Germinal center (tissue), 1 donor: ENCODE measurements at places on chromosomes 5 and 9.

- no peak for DNase-seq
These were observed 245.7 kb upstream of the IRX1 start for GRCh38 chr5:3349704-3350565.

GRCh38 chr9:70949239-70949638 is 172.2 kb downstream of the TRPM3 start:
- DNase-seq: no peak

GRCh38 chr9:116236979-116237378 is 83.4 kb downstream of the PAPPA start:
- DNase-seq: no peak

DNA sequence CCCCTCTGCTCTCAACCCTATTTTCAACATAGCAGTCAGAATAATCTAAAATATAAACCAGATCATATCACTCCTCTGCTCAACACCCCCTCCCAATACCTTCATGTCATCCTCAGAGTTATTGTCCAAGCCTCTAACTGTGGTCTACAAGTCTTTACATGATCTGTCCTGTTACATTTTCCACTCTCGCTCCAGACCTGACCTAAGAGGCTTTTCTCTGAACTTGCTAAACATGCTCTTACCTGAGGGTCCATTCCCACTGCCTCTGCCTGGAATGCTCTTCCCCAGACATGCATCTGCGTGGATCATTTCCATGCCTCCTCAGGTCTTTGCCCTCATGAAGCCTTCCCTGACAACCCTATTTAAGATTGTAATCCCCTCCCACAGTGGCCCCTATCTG is 12.0 kb downstream of the NIPSNAP3B start:
- DNase-seq: no peak

DNA sequence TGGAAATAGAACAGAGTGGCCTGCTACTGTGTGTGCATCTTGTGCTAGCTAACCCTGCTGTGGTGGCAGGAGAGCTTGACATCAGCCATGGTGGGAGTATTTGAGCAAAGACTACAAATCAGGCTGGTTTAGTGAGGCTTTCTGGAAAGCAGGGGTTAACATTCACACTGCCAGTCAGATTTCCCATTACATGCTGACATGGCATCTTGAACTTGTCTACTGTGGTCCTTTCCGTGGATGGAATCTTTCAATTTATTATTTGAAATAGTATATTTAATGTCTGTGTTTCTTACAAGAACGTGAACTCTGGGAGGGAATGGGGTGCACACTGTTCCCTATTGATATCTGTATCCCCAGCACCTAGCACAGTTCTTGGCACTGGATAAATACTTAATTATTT is 60.8 kb downstream of the GCNT4 start:
- DNase-seq: no peak

- no peak for DNase-seq
These were observed 173.7 kb downstream of the CARTPT start for GRCh38 chr5:71892641-71893365.

GRCh38 chr9:130284690-130285089 is 19.1 kb downstream of the HMCN2 start:
- DNase-seq: no peak

- no peak for DNase-seq
These were observed 47.1 kb upstream of the COL15A1 start for GRCh38 chr9:98896632-98897031.

GRCh38 chr5:111782216-111782615 is 25.2 kb upstream of the NREP start:
- no peak for DNase-seq

- no peak for DNase-seq
These were observed 6.7 kb upstream of the PHF2 start for GRCh38 chr9:93569621-93570174.

GRCh38 chr5:7261049-7261448 is 134.9 kb upstream of the ADCY2 start:
- no peak for DNase-seq

- DNase-seq: no peak
These were observed 2.0 kb upstream of the CPEB4 start for GRCh38 chr5:173886150-173886549.

- DNase-seq: no peak
These were observed 77.3 kb downstream of the PALM2AKAP2 start for GRCh38 chr9:109857336-109857735.

DNA sequence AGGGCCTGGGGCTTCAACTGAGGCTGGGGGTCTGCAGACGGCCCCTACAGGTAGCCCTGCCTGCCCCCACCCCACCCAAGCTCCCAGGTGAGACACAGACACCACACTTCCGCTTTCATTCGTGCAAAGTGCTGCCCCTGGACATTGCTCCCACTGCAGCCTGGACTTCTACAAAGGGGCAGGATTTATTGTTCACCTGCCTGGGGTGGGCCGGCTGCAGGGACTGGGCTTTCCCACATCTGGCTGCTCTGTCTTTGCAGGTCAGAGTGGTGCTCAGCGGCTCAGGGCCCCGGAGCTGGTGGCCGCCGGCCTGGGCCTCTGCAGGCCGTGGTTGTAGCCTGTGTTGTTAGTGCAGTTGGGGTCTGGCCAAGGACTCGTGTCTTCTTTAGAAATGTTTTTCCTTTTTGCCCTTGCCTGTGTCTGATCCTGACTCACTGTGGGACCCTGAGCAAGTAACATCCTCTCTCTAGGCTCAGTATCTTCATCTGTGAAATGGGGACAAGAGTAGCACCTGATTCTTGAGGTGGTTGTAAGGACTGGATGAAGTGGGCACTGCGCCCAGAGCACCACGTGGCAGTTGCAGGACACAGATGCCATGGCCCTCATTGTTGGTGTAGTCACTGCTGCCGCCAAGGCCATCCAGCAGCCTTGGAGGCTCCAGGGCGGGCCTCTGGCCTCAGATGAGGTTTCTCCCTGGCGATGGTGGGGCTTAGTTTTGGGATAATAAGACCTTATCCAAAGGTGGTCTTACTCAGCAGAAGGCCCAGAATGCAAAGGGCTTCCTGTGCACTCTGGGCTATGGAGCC is 143.9 kb downstream of the CACNA1B start:
- DNase-seq: no peak

DNA sequence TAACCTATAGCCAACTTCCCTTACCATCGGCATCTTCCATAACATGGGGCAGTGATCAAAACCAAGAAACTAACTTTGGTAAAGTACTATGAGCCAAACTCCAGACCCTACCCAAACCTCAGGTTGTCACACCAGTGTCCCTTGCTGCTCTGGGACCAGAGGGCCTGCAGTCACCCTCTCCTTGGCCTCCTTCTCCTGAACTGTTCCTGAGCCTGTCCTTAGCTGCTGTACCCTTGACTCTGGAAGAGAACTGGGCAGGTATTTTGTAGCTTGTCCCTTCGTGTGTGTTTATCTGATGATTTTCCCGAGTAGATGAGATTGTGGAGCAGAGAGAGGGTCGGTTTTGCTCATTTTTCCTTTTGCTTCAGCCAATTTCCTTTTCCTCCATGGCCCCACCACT is 240.4 kb downstream of the SYK start:
- no peak for DNase-seq

DNA sequence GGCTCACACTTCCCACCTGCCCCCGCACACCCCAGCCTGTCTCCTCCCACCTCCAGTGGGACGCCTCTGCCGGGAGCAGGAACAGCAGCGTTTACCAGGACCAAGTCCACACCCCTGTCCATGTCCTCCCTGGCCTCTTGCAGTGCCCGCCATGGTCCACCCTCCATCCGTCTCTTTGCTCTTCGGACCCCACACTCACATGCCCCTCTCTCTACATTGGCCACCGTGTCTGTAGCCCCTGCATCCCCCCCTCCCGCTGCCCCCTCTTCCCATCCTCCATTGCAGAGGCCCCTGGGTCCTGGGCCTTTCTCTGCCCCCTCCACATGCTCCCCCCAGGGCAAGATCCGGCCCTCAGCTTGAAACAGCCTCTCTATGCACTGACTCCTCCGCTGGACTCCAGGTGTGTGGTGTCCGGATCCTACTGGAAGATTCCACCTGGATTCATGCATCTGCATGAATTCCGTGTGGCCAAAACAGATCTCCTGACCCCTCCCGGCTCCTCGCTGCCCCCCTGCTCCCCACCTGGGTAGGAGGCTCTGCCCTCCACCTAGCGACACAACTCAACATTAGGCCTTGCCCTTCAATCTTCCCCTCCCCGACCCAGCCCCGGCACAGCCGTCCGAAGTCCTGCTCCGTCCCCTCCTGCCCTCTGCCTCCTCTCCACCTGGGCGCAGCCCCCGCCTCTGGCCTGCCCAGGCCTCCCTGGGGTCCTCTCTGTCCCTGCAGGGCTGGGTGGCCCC is 168.5 kb downstream of the OLFM1 start:
- DNase-seq: no peak

GRCh38 chr9:99184475-99185347 is 37.0 kb downstream of the ALG2 start:
- DNase-seq: peak; percentile 79

GRCh38 chr9:70668751-70669150 is 254.3 kb upstream of the KLF9 start:
- no peak for DNase-seq

DNA sequence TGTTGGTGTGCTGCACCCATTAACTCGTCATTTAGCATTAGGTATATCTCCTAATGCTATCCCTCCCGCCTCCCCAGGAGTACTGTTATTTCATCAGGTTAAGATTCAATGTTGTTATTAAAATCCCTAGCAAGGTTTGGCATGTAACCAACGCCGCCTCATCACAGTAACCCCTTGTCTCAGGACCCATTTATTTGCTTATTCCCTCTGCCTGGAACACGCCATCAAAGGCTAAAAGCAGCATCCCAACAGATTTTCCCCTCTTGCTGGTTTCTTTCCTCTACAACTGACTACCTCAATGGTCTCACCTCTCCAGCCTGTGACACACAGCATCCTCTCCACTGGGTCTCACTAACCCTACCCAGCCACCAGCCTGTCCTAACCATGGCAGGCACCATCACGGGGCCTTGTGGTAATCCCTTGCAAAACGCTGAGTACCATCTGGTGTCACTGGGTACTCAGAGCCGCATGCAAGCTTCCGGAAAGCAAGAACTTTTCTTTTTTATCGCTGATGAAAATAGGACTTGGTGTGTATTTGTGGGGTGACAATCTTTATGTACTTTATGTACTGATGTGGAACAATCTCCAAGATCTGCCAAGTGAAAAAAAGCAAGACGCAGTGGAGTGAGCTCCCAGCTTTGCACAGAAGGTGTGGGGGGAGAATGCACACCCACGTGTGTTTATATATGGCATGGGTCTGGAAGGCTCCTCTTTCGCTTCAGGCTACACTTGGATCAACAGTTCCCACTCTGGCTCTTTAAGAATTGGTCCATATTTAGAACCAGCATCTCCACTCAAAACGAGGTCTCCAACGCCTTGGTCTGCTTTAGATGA is 6.1 kb downstream of the RPS14 start:
- no peak for DNase-seq

GRCh38 chr9:35163413-35163812 is 1.6 kb downstream of the UNC13B start:
- DNase-seq: no peak

- no peak for DNase-seq
These were observed 53.1 kb downstream of the C7 start for GRCh38 chr5:40962207-40962955.

GRCh38 chr9:128125580-128126354 is 1.8 kb downstream of the PTGES2 start:
- no peak for DNase-seq

- no peak for DNase-seq
These were observed 294.7 kb downstream of the ZSWIM6 start for GRCh38 chr5:61626639-61627282.

DNA sequence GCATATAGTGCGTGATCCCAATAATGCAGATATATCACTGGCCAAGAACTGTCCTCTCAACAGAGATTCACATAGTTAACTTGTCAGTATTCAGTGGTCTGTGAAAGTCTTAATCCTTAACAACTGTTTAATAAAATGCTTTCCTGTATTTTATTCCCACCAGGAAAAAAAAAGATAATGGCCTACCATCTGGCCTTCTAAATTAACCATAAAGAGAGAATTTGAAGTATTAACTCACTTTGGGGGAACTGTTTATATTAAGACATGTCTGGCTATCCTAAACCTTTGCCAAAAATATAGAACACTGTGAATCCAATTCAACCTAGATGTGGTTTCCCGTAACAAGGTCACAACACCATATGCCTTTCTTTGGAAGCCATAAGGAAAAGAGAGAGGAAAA is 818 bp upstream of the FREM1 start:
- DNase-seq: no peak
